ENCODE measurements at places on chromosomes 12 and 14.

DNA sequence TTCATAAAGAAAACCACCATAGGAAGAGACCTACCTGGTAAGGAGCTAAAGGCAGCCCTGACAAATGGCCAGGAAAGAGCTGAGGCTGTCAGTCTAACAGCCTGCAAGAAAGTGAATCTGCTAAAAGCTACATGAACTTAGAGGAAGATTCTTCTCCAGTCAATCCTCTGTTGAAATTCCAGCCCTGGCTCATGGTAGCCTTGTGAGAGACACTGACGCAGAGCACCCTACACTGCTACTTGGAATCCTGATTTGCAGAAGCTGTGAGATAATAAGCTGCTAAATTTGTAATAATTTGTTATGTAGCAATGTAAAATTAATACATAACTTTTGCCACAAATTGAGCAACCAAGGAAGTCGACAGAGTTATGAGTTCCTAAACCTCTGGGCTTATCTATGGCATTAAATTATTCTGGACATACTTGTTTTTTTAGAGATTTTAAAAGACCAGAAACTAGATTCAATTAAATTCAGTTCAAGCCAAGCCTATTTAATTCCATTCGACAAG lies 257.0 kb downstream of the ETNK1 start:
- no peak for DNase-seq

GRCh38 chr14:39733741-39734140 lies 301.5 kb upstream of the FBXO33 start:
- no peak for DNase-seq

GRCh38 chr14:81314443-81315175 lies 85.5 kb downstream of the STON2 start:
- no peak for DNase-seq

- no peak for DNase-seq
These were observed 19.4 kb upstream of the MBIP start for GRCh38 chr14:36339816-36340215.

DNA sequence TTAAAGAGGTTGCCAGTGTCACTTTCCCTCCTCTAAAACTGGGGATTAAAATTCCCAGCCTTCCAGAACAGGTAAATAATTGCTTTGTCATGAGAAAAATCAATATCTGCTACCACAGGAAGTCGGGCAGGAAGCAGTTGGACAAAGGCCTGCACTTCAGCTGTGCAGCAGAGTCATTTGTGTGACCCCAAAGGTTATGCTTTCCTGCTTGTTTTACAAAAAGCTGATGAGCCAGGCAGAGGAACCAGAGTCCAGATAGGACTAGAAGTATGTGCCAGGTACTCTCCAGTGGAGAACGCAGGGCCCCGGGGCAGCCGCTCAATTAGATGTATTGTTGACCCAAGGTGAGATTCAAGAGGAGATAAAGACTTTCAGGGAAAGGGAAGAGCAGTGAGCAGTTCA lies 117.1 kb upstream of the FRMD6 start:
- no peak for DNase-seq

DNA sequence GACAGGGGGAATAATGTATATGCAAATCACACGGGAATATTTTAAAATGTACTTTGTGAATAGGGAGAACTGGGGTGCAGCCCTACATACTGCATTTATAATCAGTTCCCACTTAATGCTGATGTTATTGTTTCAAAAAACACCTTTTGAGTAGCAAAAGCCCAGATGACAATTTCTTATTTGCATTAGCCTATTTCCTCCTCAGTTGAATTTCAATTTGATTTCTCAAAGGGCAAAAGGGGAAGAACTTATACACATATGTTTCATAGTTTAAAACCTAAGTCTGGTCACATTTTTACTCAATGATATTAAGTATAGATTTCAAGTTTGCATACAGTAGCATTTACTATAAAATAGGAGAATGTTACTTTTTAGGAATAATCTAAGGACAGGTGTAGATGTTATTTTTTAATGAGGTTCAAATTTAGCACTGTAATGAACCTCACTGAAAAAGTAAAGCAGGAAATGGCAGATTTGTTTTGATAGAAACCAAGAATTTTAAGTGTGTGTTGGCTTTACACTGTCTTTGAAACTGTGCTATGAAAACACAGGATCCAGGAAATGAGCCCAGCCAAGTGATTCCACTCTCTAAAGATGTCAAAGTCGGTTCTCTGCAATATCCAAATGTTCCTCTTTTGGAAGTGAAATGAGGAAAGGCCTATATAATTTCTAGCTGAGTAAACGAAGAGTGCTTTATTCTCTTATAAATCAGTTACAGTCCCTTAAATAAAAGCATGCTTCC lies 367.4 kb downstream of the BTG1 start:
- DNase-seq = no peak

- DNase-seq = no peak
These were observed 20.6 kb downstream of the DIP2B start for GRCh38 chr12:50525422-50525821.

DNA sequence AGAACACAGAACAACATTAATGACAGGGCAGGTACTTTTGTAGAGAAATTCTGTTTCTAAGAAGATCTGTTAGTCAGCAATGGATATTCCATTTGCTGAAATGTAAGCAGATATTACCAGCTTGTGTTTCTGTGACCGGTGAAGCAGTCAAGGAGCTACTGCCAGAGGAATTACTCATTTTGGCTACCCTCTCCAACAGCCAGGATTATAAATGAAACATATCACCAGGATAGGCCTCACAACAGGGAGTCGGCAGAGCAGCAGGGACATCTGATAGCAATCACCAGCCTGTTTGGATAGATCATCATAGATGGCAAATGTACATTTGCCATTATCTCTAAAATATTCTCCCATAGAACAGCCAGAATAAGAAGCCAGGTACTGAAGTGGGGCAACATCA lies 440.7 kb downstream of the KCNH5 start:
- no peak for DNase-seq

- no peak for DNase-seq
These were observed 9.7 kb upstream of the POP5 start for GRCh38 chr12:120590741-120591407.

GRCh38 chr12:121013715-121014114 lies 2.6 kb downstream of the C12orf43 start:
- DNase-seq = no peak

- DNase-seq = no peak
These were observed 182.9 kb upstream of the FAR2 start for GRCh38 chr12:28966046-28966780.

DNA sequence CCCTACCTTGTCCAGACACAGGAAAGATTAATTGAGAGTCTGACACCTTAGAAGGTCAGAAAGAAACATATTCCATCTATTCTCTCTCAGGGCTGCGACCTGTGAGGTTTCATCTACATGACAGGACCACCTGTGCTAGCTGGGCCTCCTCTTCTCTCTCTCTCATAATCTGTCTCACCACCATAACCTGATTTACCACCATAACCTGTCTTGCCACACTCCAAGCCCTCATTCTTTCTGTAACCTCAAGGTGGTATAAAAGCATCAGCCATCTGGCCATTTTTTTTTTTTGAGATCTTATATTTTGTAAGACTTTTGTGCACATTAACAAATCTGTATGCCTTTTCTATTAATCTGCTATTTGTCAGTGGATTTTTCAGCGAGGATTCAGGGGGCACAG lies 75.5 kb downstream of the ACADS start:
- DNase-seq = no peak

- DNase-seq = no peak
These were observed 13.5 kb upstream of the SCFD1 start for GRCh38 chr14:30608533-30609006.

DNA sequence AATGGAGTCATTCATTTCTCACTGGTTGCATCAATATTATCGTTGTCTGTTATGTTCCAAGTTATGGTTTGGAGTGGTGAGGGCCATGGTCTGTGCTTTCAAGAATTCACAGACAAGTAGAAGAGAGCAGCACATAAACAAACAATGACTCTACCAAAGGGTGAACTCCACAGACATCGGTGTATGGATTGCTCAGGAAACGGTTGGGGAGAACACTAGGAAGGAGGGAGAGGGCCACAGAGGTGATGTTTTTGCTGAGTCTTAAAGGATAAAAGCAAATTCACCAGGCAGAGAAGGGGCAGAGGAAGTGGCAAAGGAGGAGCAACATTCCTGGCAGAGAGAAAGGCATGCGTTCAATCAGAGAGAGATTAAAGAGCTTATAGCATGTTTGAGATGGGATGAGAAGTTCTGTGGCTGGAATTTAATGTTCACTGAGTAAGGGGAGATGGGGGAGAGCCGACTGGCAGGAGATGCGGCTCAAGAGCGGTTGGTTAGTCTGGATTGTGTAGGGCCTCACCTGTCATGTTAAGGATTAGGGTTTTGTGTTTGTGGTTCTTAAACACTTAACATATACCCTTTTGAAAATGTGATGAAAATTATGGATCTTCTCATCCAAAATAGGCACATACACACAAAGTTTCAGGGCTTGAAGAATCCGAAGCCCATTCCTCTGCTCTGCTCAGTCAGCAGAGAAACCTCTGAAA lies 42.3 kb upstream of the FRMD6 start:
- DNase-seq = no peak

DNA sequence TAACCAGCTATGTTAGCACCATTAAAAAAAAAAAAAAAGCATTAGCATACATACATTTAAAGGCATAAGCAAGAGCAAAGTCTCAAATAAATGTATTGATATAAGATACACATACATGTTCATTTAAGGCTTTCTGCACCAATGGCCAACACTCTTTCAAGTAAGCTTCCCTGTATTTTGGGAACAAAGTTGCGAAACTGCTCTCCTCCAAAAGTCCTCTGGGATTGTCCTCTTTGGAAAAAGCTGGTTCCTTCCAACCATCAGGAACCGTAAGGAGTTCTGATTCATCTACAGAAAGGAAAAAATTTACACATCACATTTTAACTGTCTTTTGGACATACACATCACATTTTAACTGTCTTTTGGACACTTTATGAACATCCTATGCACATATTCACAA lies 3.2 kb downstream of the KRR1 start:
- DNase-seq = no peak

DNA sequence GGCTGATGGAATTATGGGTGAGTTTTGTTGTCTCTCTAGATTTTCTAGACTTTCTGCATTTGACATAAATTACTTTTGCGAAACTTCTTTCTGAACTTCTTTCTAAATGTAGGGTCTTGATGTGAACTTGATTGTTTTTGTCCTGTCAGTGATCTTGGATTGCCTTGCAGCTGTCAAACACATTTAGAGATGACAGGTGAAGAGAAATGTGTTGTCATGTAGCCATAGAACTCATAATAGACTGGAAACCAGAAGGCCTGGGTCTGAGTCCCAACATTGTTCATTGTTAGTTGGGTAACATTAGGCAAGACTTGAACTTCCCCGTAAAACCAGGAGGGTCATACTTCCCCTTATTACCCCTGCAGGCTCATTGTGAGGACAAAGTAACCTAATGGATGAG lies 109.0 kb downstream of the LRIG3 start:
- DNase-seq = no peak

DNA sequence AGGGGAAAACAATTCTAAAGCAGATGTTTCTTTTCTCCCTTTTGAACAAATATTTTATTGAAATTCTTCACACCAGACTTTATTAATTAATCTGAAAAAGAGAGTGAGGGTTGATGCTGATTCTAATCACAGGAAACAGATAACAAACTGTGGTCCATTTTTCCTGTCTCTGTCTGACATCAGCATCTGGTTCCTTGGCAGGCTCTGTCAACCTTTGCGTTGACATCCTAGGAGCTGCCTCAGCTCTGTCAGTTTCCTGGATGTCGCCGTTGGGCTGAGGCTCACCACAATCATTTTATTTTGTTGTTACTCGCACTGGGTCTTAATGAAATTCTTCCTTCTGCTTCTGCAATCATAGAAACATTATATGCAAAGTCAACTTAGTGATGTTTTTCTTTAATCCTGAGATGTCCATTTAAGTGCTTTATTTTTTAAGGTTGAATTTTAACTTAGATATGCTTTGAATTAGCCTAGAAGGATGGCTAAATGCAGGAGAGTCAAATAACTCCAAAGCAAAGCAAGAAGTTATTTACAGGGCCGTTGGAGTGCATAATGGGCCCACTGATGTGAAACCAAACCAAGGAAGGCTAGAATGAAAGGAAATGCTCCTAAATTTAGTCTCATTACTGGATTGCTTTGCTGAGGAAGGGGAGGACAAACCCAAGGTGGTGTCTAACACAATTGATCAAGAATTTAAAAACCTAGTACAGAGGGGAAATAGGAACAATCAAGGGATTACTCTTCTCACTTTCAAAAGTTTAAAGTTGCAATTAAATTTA lies 542.4 kb downstream of the FLRT2 start:
- DNase-seq = no peak

- DNase-seq = no peak
These were observed 1.0 kb downstream of the ITFG2 start for GRCh38 chr12:2813214-2814185.

- no peak for DNase-seq
These were observed 42.6 kb downstream of the SOCS2 start for GRCh38 chr12:93614917-93615596.

DNA sequence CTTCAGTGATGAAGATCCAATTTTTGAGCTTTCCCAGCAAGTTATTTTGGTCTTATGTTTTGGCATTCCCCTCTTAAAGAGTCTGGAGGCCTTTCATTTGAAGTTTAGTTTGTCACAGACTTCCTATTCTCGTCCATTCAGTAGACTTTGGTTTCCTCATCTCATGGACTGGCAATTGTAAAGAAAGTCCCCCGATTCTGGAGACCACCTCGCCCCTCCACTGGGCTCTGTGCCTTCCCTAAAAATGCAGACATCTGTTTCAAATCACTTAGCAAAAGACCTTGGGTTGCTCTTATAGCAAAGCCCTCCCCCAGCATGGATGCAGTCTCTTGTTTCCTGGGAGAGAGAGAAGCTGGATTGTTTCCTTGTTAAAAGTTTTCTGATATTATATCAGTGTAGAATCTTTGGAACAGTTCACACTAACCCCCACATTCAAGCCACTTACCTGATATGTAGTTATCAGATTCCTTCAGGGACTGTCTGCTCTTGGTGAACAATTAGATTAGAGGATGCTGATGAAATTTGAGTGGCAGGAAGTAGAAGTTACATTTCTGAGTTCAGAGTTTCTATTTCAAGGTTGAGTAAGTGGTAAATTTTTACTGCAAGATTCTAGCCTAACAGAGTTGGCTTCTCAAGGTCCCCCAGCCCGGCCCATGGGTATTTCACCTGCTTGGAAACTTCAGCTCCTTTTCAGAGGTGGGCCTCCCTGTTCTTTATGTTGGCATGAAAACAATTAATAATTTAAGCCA lies 56.3 kb downstream of the PLXNC1 start:
- no peak for DNase-seq

GRCh38 chr12:113007166-113007565 lies 28.8 kb downstream of the OAS2 start:
- no peak for DNase-seq

All from NCI-H1436 treated with DMSO at 0.1 percent for 48 hours (cell line).